ENCODE measurements at places on chromosomes 16 and 17.

DNA sequence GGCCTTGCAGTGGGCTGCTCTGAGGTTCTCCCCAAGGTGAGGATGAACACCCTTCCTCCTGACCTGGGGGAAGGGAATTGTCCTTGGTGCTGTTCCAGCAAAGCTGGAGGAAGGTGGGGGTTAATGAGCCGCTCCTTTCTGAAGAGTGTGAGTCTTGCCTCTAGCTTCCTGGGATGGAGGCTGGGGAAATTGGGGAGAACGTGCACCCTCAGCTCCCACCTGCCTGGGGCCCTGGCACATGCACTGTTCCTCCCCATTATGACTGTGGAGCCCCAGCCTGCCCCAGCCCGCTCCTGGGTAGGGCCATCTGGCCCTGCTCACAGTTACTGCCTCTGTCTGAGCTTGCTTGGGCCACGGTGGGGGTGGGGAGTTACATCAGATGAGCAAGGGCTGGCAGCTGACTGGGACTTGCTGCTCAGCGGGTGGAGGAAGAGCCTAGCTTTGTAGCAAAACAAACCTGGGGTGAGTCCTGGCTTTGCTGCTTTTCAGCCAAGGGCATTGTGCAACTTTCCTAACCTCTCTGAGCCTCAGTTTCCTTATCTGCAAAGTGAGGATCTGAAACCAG lies 11.1 kb downstream of the TNS4 start:
- no peak for DNase-seq

- DNase-seq = no peak
These were observed 148.2 kb downstream of the CPPED1 start for GRCh38 chr16:12655537-12655936.

- DNase-seq = no peak
These were observed 321.9 kb upstream of the ZFHX3 start for GRCh38 chr16:73369851-73370250.

DNA sequence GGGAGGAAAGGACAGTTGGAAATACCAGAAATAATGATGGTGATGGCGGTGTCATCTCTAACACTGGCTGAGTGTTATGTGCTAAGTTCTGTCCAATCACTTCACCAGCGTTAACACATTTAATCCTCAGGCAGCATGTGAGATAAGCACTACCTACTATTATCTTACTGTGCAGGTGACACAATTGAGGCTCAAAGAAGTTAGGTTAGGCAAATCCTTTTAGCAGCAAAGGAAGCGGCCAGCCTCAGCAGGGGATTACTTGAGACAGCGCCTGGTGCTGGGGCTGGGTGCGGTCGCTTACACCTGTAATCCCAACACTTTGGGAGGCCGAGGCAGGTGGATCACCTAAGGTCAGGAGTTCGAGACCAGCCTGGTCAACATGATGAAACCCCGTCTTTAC lies 18.7 kb upstream of the DHX8 start:
- DNase-seq = no peak

- DNase-seq = no peak
These were observed 594 bp upstream of the CARHSP1 start for GRCh38 chr16:8869212-8869987.

DNA sequence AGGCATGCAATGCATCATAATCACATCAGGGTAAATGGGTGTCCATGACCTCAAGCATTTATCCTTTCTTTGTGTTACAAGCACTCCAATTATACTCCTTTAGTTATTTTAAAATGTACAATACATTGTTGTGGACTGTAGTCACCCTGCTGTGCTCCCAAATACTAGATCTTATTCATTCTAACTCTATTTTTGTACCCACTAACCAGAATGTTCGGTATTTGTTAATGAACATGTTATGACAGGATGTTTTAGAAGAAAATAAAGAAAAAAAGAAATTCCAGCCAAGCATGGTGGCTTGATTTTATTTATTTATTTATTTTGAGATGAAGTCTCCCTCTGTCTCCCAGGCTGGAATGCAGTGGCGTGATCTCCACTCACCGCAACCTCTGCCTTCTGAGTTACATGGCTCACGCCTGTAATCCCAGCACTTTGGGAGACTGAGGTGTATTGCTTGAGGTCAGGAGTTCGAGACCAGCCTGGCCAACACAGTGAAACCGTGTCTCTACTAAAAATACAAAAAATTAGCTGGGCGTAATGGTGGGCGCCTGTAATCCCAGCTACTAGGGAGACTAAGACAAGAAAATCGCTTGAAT lies 1.8 kb upstream of the NDE1 start:
- DNase-seq = no peak

GRCh38 chr16:11681976-11682654 lies 13.9 kb downstream of the SNN start:
- DNase-seq = no peak

GRCh38 chr17:44940317-44940716 lies 7.3 kb downstream of the KIF18B start:
- no peak for DNase-seq

- peak; percentile 26 for DNase-seq
These were observed 13.0 kb downstream of the CDH13 start for GRCh38 chr16:82639666-82640336.

GRCh38 chr16:11520442-11520841 lies 66.3 kb downstream of the LITAF start:
- DNase-seq = no peak

GRCh38 chr17:61766520-61766919 lies 96.8 kb downstream of the BRIP1 start:
- DNase-seq = no peak

GRCh38 chr16:31460582-31461002 lies 1.3 kb downstream of the ARMC5 start:
- DNase-seq = no peak
